Stimulated activated CD4-positive, alpha-beta T cell treated with anti-CD3 and anti-CD28 coated beads, Interleukin-15, amount 100 ng/mL, for 1 hour (primary cell): ENCODE measurements at places on chromosomes 5 and 9.

DNA sequence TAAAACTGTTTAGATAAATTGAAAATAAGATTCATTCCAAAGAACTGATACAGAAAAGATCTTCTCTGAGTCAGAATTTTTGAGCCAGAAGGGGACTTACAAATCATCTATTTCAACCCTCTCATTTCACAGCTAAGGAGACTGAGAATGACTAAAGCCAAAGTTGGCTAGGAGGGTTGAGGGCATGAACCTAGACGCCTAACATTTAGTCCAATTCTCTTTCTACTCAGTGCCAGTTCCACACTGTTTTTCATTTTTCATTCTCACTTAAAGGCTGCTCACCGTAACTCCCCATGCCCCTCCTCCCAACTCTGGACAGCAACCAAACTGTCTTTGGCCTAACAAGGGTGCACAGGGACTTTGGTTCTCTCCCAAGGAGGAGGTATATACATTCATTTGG lies 364.0 kb downstream of the NDUFS4 start:
- no peak for DNase-seq

- no peak for DNase-seq
Observed at GRCh38 chr5:150211156-150212030, 21.5 kb downstream of the SLC6A7 start.

GRCh38 chr5:96680759-96681470 lies 18.7 kb downstream of the CAST start:
- no peak for DNase-seq

- DNase-seq, result no peak
Observed at GRCh38 chr5:97628031-97628430, 445.0 kb upstream of the RIOK2 start.

DNA sequence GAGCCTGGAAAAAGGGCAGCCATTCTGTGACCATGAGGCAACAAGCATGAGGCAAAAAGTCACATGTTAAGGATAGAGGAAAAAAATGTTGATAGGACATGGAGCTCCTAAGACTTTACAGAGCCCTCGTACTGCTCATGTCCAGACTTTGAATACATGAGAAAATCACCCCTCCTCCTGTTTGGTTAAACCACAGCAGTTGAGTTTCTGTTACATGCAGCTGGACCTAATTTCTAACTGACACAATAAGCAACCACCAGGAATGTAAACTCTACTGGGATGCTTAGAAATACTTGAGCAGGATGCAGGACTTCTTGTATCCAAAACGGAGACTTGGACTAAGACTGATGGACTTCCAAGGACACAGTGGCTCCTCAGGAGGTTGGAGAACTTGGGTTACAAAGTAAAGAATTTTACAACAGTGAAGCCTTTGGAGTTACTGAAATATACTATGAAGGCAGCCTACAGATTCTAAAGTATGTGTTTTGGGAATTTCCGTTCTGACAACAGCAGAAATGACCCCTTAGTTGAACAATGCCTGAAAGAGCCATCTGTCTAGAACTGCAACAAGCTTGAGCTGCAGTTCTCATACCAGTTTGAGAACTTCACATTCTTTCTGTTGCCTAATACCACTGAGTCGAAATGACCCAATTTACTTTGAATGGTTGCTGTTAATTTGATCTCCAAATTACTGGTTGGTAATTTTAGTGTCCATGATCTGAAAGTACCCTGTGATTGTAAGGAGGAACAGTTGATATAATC lies 268.9 kb downstream of the PIK3R1 start:
- no peak for DNase-seq

DNA sequence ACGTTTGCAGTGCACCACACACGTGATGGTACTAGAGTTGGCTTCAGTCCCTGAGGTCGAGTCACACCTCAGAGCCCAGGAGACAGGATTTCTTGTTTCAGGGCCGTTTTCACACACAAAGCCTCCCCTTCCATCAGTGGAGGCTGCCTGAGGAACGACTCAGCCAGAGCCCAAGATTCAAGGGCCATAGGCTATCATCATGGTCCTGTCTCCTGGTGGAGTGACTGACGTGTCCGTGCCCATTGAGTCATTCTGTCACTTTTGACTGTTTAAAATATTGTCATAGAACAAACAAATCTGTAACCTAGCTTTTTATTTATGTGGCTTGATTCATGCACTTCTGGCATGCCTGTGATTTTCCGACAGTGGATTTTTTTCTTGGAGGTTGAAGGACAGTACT lies 28.3 kb downstream of the CAMK2A start:
- no peak for DNase-seq

GRCh38 chr5:159682623-159683022 lies 233.7 kb upstream of the ADRA1B start:
- no peak for DNase-seq

GRCh38 chr5:10941900-10942299 lies 180.9 kb upstream of the DAP start:
- no peak for DNase-seq

DNA sequence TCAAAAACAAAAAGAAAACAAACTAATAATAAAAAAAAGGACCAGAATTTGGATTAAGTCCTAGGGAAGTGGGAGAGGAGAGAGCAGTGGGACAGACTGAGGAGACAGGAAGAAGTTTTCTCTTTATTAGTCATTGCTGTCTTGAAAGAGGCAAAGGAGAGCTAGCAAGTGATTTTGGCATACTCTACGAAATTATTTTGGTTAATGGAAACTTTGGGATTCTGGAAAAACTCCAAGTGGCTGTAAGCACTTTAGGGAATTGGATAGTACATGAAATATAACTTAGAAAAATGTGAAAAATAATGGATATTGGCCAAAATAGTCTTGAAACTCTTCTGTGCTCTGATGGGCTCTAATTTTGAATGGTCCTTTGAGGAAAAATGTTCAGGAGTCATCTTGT lies 1641.8 kb upstream of the WWC1 start:
- DNase-seq, result no peak

- DNase-seq, result no peak
Observed at GRCh38 chr9:38144421-38144820, 75.4 kb upstream of the SHB start.

DNA sequence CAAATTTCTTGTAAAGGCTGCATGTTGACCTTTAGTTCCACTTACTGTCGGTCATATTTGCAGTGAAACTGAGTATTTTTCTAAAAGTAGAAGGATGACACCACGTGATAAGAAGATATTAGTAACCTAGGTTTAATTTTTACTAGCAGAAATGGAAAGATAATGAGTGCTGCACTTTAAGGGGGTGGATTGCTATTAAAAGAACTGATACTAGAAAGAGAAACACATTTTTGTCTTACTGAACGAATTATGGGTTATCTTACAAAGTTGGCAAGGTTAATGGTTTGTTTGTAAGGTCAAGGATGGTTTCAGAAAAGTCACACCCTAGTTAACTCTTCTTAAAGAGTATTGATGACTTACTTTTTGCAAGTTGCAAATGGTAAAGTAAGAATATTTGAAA lies 2.4 kb downstream of the MACIR start:
- no peak for DNase-seq

DNA sequence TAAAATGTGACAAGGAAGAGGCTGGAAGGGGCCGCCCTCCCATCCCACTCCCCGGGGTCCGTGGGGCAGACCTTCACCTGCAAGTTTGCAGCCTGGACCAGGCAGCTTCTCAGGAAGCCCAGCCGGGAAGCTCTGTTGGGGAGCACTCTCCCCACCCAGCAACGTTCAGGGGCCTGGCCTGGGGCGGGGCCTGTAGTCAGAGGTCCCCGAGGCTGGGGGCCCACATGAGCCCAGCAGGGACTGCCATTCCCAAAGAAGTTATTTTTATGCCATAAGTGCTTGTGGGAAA lies 32.7 kb upstream of the NOTCH1 start:
- DNase-seq, result no peak

GRCh38 chr5:90932052-90932699 lies 373.6 kb downstream of the ADGRV1 start:
- DNase-seq, result no peak

- DNase-seq, result peak; percentile 12
Observed at GRCh38 chr9:133955821-133956411, 36.2 kb downstream of the VAV2 start.

DNA sequence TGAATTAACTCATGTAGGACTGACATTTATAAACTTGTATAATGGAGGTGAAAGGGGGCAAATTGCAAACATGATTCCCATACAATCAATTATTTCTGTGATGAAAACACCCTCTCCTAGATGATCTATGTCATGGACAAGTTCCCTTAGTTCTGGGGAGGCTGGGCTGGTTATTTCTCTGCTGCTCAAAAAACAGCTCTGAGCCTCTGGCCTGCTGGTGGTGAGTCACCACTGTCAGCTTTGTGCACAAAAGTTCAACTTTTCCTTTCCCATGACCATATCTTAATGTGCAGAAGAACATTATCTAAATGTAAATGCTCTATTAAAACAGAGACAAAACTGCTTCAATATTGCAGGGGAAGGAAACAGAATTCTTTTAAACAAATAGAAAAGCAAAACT lies 85.0 kb downstream of the HMHB1 start:
- no peak for DNase-seq

DNA sequence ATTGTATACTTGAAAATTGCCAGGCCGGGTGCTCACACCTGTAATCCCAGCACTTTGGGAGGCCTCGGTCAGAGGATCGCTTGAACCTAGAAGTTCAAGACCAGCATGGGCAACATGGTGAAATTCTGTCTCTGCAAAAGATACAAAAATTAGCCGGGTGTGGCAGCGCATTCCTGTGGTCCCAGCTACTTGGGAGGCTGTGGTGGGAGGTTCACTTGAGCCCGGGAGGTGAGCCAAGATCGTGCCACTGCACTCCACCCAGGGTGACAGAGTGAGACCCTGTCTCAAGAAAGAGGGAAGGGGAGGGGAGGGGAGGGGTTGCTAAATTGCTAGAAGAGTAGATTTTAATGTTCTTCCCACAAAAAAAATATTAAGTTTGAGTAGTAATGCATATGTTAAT lies 53.2 kb downstream of the FNBP1 start:
- DNase-seq, result no peak

DNA sequence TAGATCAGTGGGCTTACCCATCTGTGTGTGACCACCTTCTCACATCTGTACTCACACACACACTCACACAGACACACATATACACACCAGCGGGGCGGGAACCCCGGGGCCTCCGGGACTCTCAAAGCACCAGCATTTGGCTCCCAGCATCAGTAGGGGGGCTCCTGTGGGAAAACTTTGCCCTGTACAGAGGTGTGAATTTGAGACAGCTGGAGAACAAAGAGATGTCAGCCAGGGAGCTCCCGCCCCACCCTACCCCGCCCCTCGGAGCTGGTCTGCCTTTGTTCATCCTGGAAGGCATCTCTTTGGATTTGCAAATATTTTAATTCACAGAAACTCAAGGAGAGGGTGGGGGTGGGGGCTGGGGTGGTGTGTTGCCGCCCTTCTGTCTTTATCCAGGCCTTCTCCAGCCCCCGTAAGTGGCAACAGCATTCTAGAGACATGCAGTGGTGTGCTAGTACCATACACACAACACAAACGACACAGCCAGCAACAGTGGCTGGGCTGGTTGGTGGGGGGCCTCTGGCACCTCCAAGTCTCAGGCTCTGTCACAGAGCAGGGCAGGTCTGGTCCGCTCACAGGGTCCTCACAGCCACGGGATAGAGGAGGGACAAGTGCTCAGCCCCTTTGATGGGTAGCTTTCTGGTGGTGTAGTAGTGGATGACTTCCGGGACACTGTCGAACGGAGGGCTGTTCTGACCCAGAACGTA lies 15.5 kb upstream of the SLC25A51 start:
- no peak for DNase-seq

DNA sequence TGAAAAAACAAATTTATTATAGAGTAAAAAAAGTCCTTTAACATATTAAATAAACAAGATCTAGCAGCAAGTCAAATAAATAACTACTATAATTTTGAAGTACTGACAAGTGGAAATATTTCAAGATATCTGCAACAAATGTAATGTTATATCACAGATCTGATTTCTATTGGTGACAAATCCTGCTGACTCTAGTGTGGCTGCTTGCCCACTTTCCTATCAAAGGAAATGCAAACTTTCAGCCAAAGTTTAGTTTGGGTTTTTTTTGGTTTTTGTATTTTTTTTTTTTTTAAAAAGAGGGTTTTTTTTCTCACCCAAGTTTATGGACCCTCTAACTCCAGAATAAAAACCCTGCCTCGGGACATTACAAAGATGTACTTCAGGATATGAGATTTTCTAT lies 12.9 kb downstream of the ADRA1B start:
- no peak for DNase-seq

DNA sequence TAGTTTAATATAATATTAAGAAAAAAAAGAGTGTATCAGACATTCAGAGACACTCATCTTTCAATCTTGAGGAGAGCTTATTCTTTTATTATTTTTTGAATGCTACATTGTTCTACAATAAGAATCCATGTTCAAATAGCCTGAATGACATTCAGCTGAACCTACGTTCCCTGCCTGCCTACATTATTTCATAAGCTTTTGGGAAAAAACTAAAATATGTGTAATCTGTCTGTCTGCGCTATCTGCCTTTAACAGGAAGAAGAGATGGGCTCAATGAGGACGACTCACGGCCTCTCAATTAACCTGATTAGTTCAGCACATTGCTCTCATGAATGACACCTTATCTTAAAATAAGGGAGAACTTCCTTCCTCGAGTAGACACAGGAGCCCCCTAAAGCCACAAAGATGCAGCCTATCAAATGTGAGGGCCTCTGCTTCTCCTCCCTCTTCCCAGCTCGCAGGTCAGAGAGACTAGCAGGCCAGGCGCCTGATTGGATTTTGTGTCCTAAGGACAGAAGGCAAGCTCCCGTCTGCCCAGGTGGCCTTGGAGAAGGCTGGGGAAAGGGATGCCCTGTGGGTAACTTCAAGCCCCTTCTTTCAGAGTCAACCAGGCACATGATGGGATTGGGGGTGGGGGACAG lies 37.8 kb downstream of the EBF1 start:
- no peak for DNase-seq

DNA sequence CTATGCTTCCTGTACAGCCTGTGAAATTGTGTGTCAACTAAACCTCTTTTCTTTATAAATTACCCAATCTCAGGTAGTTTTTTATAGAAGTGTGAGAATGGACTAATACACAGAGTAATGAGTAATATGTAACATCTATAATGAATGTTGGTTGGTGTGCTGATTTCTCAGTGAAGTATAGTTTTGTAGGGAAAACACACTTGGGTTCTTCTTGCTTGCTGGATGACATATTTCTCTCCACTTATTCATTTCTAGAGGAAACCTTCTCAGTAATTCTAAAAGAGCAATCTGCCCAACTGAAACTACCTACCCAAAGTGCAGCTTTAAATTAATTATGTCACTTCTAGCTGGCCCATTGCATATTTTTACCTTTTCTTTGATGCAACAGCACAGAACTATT lies 81.1 kb upstream of the RORB start:
- no peak for DNase-seq
